ENCODE measurements at places on chromosomes 6 and 20.

DNA sequence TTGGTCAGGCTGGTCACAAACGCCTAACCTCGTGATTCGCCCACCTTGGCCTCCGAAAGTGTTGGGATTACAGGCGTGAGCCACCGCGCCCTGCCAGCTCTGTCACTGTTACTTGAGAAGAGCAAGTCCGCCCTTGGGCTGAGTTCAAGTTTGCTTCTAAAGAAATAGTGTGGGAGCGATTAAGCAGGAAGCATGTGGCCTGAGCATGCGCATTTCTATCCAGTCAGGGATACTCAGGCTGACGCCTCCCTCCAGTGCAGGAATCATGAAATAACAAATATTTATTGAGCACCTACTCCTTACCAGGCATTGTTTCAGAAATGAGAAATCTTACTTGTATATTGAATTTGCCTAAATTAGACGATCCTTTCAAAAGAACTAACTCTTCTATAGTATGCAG, 166.2 kb downstream of the EDN1 start:
- no peak for DNase-seq

DNA sequence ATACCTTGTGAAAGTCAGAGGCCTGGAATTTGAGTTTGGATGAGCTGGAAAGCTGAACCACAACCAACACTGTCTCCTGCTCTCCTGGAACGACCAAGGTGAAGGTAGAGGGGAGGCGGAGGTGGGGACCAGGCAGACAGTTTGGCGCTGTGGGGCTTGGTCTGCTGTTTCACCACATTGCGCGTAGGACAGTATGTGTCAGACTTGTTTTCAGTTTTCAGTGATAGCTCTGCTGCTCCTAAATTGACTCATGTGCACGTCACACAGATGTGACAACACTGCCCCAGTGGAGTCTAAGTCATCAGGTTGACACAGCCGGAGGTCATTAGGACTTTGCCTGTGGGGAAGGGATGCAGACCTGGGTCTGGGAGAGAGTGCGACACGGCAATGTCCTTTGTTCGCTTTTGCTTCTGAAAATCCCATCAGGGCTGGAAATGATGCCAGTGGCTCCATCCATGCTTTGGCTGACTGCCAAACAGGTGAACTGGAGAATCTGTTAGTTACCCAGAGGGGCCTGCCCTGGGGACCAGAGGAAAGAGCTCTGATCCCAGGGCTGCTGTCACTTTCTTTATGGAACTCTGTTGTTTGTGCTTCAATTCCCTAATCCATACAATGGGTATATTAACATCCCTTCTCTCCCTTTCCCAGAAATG, 255.5 kb downstream of the CDC5L start:
- DNase-seq = no peak

DNA sequence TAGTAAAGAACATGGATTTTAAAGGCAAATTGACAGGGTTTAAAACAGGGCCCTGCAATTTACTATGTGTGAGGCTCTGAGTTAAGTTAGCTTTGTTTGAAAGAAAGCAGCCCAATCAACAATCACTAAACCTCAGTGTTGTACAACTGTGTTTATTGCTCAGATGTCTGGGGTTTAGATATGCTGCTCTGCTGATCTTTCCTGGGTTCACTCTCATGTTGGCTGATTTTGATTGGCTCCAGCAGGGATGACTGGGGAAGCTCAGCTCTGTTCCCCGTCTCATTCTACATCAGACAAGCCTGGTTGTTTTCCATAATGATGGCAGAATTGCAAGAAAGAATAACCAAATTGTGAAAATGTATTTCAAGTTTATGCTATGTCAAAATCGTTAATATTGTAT, 10.9 kb downstream of the C6orf58 start:
- no peak for DNase-seq

DNA sequence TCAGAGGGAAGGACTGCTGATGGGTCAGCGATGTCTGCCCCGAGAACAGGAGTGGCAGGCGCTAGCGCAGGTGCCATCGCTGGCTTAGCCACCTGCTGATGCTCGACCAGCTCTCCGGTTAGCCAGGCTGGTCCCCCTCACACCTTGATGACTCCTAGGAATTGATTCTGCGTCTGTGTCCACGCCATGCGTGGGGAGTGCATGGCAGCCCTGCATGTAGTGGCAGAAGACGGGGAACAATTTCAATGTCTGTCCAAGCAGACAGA, 6.7 kb downstream of the SS18L1 start:
- DNase-seq = no peak

- no peak for DNase-seq
Measured at GRCh38 chr6:82246802-82247504, 591 bp downstream of the IBTK start.

DNA sequence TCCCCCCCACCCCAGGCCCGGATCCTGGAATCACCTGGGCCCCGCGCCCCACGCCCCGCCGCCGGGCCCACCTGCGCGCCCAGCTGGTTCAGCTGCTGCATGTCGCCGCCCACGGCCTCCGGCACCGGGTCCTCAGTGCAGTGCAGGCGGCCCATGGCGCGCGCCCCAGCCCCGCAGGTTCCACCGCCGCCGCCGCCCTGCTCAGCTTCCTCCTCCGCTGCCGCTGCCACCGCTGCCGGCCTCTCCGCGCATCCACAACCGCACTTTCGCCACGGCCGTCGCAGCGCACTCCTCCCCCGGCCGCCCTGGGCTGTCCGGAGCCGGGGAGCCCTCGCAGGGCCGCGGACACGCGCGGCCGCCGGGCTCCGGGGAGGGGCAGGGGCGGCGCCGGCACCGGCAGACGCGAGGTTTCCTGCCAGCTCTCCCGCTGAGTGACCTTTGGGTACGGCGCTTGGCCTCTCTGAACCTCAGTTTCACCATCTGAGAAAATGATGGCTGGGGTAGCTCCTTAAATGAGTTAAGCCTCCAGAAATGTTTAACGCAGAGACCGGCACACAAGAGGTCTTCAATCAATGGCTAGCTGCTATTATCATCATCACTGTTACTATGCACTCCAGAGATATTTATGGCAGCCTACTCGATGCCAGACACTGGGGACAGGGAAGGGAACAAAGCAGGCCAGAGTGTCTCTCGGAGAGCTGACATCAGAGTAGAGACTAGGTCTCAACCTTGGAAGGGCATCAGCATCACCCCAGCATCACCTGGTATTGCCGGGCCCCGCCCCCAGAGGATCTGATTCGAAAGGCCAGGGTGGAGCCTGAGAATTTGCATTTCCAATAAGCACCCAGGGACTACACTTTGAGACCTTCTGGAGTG, at the start of gene COMMD7:
Gene COMMD7 (minus strand): TSS at position 231 of the 876 bp plus-strand sequence. CDS start 76 bp downstream, at position 155.
- DNase-seq = no peak

DNA sequence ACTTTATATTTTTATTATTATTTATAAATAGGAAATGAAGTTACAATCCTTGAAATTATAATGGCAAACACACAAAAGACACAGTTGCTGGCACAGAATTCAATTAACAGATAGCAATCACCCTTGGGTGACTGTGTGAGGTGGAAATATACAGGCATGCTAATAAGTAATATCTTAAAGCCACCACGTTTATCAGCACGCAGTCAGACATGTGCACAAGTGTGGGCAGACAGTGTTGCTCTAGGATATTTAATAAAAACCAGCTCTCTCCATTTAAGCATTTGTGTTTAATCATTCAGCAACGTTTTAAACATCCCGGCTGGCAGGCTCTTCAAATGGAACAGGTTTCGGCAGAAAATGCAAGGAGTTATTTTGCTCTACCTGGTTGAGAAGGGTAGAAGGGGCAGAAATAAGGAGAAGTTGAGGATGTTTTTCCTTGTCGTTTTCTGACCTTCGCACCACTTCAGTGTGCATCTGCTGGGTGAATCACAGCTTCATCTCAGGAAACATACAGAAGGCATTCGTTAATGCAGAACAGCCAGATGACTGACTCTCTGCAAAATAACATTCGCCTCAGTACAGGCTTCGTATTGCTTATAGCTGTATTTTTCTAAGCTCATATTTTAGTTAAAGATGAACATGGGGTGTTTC, 585.1 kb downstream of the QKI start:
- DNase-seq = no peak

- no peak for DNase-seq
Measured at GRCh38 chr20:31260326-31260932, 3.0 kb downstream of the DEFB115 start.

- DNase-seq = no peak
Measured at GRCh38 chr6:107337191-107337741, 122.1 kb downstream of the PDSS2 start.
